ENCODE measurements at places on chromosomes 13 and 19. TPM values are rescaled to one million over a fixed set of nuclear protein-coding genes. Genes with fewer than 3 reads are reported as not detected.

Gene YIF1B
- 73.3 TPM for total RNA-seq

Gene FAM216B
- 0.26 TPM for total RNA-seq

Gene SIGLEC9
- total RNA-seq = not detected

Gene C3
- 1.2 TPM for total RNA-seq

Gene KCNN4
- 0.83 TPM for total RNA-seq

Gene GRIK5
- 3.5 TPM for total RNA-seq

Data from fibroblast of lung (primary cell).